ENCODE measurements at places on chromosomes 6 and 20. TPM values are rescaled to one million over a fixed set of nuclear protein-coding genes. Genes with fewer than 3 reads are reported as not detected.

DLL1 gene
- 26.9 TPM for total RNA-seq

RNF39 gene
- total RNA-seq, result not detected

MAP7 gene
- total RNA-seq, result 14.2 TPM

BPIFA1 gene
- not detected for total RNA-seq

BMP7 gene
- total RNA-seq, result 1.8 TPM

IDH3B gene
- total RNA-seq, result 119 TPM

PACRG gene
- 4.6 TPM for total RNA-seq

BPIFB1 gene
- 1.0 TPM for total RNA-seq

ARHGAP18 gene
- 28.7 TPM for total RNA-seq

GSTA3 gene
- not detected for total RNA-seq

TXLNB gene
- 2.5 TPM for total RNA-seq

RRAGD gene
- total RNA-seq, result 38.6 TPM

SLC44A4 gene
- total RNA-seq, result 0.32 TPM

Measured in breast epithelium (tissue), 4 donors.